ENCODE measurements at places on chromosomes 3 and 15.

DNA sequence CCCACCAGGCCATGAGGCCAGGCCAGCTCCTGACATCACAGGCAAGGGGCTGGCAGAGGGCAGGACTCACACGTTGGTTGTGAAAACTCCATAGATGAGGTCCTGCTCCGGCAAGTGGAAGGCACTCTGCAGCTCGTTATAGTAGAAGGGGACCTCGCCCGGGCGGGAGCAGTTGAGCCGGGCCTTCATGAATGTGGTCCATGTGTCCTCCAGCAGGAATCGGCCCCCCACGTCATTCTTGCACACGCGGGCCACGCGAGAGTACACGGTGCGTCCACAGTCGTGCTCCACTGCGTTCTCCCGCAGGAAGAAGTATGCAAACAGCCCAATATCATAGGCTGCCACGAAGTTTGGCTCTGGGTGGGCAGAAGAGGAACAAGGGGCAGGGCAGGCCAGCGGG, 101.2 kb downstream of the SEMA5B start:
- H3K36me3 ChIP-seq, result no peaks in the 10 kb centered on the region
- no peak for DNase-seq
- H3K4me3 ChIP-seq, result no peak overlapping the region
- peaks cover 46% of the 10 kb centered on the region for H3K27me3 ChIP-seq
- H3K27ac ChIP-seq, result no peak overlapping the region

GRCh38 chr15:44023176-44023575, 171.9 kb downstream of the FRMD5 start:
- peaks cover 2% of the 10 kb centered on the region for H3K4me1 ChIP-seq
- H3K4me3 ChIP-seq, result no peak overlapping the region
- H3K27ac ChIP-seq, result peak overlapping the region; percentile 27
- H3K36me3 ChIP-seq, result no peaks in the 10 kb centered on the region
- no peak for DNase-seq

DNA sequence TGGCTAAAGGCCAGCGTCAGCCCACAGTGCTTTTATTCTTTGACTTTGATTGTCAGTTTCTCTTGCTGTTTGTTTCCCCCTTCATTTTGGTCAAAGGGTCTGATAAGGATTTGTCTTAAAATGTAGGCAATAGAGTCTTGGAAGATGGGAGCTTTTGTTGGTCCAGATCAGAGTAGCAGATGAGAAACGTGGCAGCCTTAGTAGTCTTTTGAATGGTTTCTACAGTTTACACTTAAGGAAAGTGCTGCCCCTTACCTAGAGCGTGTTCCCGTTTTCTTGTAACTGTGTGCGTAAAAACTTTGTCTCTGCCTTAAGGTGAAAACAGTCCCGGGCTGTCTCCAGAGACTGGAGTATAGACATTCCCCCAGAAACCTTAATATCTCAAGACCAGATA, 630 bp downstream of the LXN start:
- peaks cover 35% of the 10 kb centered on the region for H3K4me1 ChIP-seq
- H3K27me3 ChIP-seq, result no peaks in the 10 kb centered on the region
- H3K27ac ChIP-seq, result peak overlapping the region; percentile 87
- peaks cover 51% of the 10 kb centered on the region for H3K36me3 ChIP-seq

DNA sequence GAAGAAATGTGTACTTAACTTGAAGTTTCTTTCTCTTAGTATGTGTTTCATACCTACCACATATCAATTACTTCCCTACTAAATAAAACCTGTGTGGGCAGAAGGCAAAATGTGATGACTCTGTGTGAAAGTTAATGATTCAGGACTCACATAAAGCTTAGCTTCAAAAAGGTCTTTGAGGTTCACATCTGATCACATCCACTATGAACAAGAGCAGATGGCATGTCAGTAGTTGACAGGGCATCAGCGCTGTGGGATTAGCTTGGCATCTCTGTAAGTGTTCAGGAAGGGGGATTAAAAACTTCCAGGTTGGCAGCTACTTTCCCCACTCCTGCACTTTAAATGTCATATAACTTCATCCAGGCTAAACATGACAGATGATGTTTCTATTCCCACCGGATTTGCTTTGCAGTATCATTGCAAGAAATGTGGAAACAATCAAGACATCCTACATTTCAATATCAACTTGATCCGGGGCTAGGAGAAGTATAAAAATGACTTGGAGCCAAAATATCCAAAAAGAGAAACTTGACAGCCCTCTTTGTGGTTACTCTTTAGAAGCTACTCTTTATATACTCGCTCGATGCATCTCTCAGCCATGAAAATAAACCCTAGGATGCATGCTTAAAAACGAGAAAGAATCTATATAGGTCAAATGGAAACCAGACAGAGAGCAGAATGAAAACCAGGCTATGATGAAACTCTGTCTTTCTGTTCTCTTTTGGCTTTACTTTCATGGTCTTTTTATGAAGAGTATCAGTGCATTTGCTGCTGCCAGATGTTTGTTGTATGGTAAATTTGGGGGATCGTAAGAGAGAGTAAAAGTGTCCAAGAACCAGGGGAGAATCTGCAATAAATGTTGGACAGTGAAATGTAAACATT, 273.1 kb upstream of the ALCAM start:
- H3K27ac ChIP-seq, result no peak overlapping the region
- DNase-seq, result no peak
- no peaks in the 10 kb centered on the region for H3K27me3 ChIP-seq
- H3K36me3 ChIP-seq, result no peaks in the 10 kb centered on the region
- no peak overlapping the region for H3K4me3 ChIP-seq

GRCh38 chr3:74271541-74271940, 342.9 kb downstream of the CNTN3 start:
- no peaks in the 10 kb centered on the region for H3K4me1 ChIP-seq
- H3K36me3 ChIP-seq, result no peaks in the 10 kb centered on the region
- H3K27me3 ChIP-seq, result no peaks in the 10 kb centered on the region
- DNase-seq, result no peak

- H3K27me3 ChIP-seq, result peaks cover 76% of the 10 kb centered on the region
- H3K36me3 ChIP-seq, result no peaks in the 10 kb centered on the region
- no peak overlapping the region for H3K27ac ChIP-seq
- H3K4me1 ChIP-seq, result no peaks in the 10 kb centered on the region
Measured at GRCh38 chr15:85950101-85950500, 129.6 kb upstream of the AGBL1 start.

DNA sequence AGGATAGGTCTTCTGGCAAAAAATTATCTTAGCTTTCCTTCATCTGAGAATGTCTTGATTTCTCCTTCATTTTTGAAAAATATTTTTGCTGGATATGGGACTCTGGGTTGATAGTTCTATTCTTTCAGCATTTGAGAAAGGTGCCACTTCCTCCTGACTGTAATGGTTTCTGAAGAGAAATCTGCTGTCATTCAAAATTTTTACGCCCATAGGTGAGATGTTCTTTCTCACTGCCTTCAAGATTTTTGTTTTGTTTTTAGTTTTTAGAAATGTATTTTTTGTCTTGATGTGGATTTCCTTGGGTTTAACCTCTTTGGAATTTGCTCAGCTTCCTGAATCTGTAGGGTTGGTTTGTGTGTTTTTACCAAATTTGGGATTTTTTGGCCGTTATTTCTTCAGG, 37.1 kb upstream of the ATP2B2 start:
- H3K27me3 ChIP-seq, result peaks cover 79% of the 10 kb centered on the region
- no peak overlapping the region for H3K27ac ChIP-seq
- no peaks in the 10 kb centered on the region for H3K4me1 ChIP-seq
- DNase-seq, result no peak

GRCh38 chr3:39150803-39151631, 2.4 kb downstream of the CSRNP1 start:
- peak overlapping the region; percentile 99 for H3K27ac ChIP-seq
- DNase-seq, result peak; percentile 86
- H3K36me3 ChIP-seq, result peaks cover 77% of the 10 kb centered on the region
- peak overlapping the region; percentile 88 for H3K4me3 ChIP-seq
- peaks cover 69% of the 10 kb centered on the region for H3K4me1 ChIP-seq
- no peaks in the 10 kb centered on the region for H3K27me3 ChIP-seq

DNA sequence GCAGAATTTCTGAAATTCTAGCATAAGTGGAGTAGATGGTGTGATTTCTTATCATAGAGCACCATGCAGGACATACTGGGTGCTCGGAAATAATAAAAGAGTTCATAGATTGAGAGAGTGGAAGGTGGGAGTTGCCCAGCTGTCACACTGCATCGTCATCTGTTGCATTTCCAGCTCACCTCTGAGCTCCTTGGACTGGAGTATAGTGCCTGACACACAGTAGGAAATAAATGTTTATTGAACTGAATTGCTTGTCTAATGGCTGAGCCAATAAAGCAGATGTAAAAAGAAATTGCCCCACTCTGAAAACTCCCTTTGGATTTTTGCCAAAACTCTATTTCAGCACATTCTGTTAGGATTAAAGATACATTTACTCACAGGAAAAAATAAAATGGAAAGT, 108.9 kb upstream of the UBE2E1 start:
- H3K27me3 ChIP-seq, result no peaks in the 10 kb centered on the region
- DNase-seq, result no peak
- H3K27ac ChIP-seq, result no peak overlapping the region
- no peaks in the 10 kb centered on the region for H3K4me1 ChIP-seq
- H3K36me3 ChIP-seq, result no peaks in the 10 kb centered on the region

- no peaks in the 10 kb centered on the region for H3K27me3 ChIP-seq
- no peak for DNase-seq
- no peaks in the 10 kb centered on the region for H3K36me3 ChIP-seq
- H3K27ac ChIP-seq, result peak overlapping the region; percentile 28
- H3K4me3 ChIP-seq, result no peak overlapping the region
Measured at GRCh38 chr3:124935264-124935663, 713 bp upstream of the MUC13 start.

- H3K27me3 ChIP-seq, result no peaks in the 10 kb centered on the region
- H3K4me1 ChIP-seq, result peaks cover 12% of the 10 kb centered on the region
- H3K4me3 ChIP-seq, result no peak overlapping the region
- no peak overlapping the region for H3K27ac ChIP-seq
- no peak for DNase-seq
Measured at GRCh38 chr3:47612879-47613278, 34.2 kb upstream of the CSPG5 start.

GRCh38 chr15:75663931-75664421, 16.3 kb downstream of the SNX33 start:
- DNase-seq, result no peak
- H3K36me3 ChIP-seq, result peaks cover 32% of the 10 kb centered on the region
- peak overlapping the region; percentile 79 for H3K27ac ChIP-seq
- H3K4me3 ChIP-seq, result peak overlapping the region; percentile 23
- no peaks in the 10 kb centered on the region for H3K27me3 ChIP-seq

- no peak overlapping the region for H3K4me3 ChIP-seq
- no peak overlapping the region for H3K27ac ChIP-seq
- no peaks in the 10 kb centered on the region for H3K36me3 ChIP-seq
- H3K4me1 ChIP-seq, result peaks cover 50% of the 10 kb centered on the region
- no peaks in the 10 kb centered on the region for H3K27me3 ChIP-seq
Measured at GRCh38 chr15:57555270-57555669, 36.4 kb upstream of the MYZAP start.

DNA sequence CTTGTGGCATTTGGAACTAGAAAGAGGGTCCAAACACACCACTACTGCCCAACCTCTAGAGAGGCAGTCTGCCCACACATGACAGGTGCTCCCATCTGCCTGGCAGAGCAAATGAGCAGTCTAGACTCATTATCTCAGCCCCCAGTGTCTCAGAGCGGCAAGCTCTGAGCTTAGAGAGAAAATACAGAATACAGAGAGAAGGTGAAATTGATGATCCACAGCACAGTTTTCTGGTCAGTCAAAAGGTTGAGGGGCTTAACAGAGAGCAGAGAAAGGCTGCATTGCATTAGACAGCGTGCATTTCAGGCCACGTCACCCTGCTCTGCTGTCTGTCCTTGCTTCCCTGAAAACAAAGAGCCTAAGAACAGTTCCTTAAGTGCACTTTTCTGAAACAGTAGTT, 135.1 kb downstream of the KCNMB2 start:
- no peaks in the 10 kb centered on the region for H3K27me3 ChIP-seq
- no peaks in the 10 kb centered on the region for H3K36me3 ChIP-seq
- no peak for DNase-seq
- peaks cover 13% of the 10 kb centered on the region for H3K4me1 ChIP-seq
- H3K4me3 ChIP-seq, result no peak overlapping the region
- no peak overlapping the region for H3K27ac ChIP-seq

DNA sequence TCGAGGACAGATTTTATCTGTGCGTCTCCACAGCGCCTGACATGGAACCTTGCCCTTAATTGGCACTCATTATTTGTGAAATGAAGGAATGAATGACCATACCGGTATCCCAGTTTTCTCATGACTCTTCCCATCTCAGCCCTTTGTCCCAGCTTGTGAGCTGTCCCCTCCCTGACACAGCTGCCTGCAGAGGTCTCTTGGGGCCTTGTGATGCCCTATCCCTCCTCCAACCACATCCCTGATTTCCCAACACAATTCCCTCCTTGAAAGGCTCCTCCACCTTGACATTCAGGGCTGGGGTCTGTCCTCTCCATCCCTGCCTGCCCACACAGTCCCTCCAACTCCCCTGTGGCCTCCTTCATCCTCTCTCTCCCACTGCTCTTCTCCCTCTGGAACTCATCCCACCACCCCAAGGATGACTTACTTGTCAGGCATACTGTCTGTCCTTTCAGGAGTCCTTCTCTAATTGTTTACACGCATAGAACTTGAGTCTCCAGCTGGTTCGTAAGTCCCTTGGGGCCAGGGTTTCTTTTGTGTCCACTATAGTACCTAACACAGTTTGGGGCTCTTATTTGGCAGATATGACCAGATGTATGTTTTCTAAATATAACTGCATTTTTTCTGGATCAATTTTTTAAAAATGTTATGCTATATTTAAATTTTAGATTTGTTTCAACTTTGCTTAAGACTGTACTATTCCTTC, 35.6 kb upstream of the FILIP1L start:
- H3K36me3 ChIP-seq, result no peaks in the 10 kb centered on the region
- H3K4me3 ChIP-seq, result no peak overlapping the region
- peaks cover 8% of the 10 kb centered on the region for H3K4me1 ChIP-seq
- H3K27ac ChIP-seq, result no peak overlapping the region
- H3K27me3 ChIP-seq, result no peaks in the 10 kb centered on the region
- DNase-seq, result no peak

DNA sequence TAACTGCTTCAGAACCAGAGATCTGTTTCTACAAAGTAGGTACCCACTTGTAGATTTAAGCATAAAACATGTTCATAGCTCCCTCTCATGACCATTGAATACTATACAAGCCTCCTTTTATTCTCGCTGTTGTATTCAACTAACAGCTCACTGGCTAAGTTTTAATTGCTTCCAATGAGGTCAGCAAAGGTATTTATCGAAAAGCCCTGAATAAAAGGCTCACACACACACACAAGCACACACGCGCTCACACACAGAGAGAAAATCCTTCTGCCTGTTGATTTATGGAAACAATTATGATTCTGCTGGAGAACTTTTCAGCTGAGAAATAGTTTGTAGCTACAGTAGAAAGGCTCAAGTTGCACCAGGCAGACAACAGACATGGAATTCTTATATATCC, at the start of gene FGF7:
Gene FGF7, plus strand, starts transcription at position 222 of the 400 bp plus-strand sequence. CDS start 1,056 bp downstream, outside the sequence.
- H3K27me3 ChIP-seq, result no peaks in the 10 kb centered on the region
- H3K27ac ChIP-seq, result peak within 1 kb of the TSS; percentile 7
- H3K4me1 ChIP-seq, result no peaks in the 10 kb centered on the region
- no peak for DNase-seq
- H3K36me3 ChIP-seq, result peaks cover 6% of the 10 kb centered on the region

- no peak overlapping the region for H3K4me3 ChIP-seq
- no peak overlapping the region for H3K27ac ChIP-seq
- DNase-seq, result no peak
- H3K4me1 ChIP-seq, result no peaks in the 10 kb centered on the region
- H3K36me3 ChIP-seq, result no peaks in the 10 kb centered on the region
- no peaks in the 10 kb centered on the region for H3K27me3 ChIP-seq
Measured at GRCh38 chr3:66354001-66354400, 133.2 kb downstream of the SLC25A26 start.
